ENCODE measurements at places on chromosomes 4 and X.

GRCh38 chrX:55127692-55128091 is 38.9 kb downstream of the PAGE2 start:
- no peak for DNase-seq

GRCh38 chr4:48445704-48446103 is 37.4 kb upstream of the SLC10A4 start:
- DNase-seq, result no peak

DNA sequence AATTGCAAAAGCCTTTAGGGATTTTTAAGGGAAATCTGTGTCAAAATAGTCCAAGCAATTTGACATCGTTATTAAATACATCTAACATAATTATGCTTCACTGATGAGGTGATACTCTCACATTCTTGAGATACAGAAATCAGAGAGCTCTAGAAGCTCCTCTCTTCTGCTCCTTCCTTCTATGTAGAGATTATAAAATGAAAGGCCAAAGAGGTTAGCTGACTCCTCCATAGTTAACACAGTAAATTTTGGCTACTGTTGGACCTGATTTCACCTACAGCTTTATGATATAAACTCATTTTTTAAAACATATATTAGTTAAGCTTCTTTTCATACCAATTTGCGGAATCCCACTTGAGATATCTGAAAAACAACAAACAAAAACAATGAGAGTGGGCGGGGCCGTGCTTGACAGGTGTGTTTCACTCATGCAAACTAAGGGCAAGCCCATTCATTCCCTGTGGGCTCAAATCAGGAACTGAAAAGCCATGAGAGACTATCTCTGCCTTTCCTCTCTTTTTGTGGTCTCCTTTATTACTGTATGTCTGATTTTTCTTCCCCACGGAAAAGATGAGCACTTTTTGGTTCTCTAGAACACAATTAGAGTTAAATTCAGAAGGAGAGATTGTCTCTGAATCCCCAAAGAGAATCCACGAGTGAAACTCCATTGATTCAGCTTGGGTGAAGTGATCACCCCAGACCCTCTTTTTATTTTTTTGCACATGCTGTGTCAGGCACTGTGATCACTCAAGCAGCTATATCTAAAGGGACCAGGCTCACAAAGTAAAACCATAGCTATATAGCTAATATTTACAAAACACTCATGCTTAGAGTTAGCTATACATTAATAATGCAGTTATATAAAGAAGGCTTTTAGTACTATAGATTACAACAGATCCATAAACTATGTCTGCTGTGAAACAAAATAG is 566.3 kb downstream of the IL15 start:
- DNase-seq, result no peak

GRCh38 chr4:186647821-186648220 is 75.8 kb downstream of the FAT1 start:
- DNase-seq, result no peak

- no peak for DNase-seq
Measured at GRCh38 chrX:106725931-106726330, 570 bp upstream of the RNF128 start.

DNA sequence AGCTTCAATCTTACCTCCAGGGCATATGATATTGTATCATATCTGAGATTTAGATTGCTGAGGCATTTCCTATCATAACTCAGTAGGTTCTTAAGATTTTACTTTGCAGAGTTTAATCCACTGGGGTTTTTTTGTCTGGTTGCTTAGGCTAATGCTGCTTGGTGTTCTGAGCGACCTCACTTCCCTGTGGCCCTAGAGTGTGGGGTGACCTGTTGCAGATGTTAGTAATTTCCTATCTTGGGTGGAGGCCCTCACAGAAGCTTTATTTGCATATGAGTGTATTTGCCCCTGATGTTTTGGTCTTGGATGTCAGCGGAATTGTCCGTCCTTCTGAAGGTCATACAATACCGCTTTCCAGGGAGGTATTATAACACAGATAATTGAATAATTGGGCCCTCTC is 137.1 kb downstream of the NDST3 start:
- DNase-seq, result peak; percentile 47

DNA sequence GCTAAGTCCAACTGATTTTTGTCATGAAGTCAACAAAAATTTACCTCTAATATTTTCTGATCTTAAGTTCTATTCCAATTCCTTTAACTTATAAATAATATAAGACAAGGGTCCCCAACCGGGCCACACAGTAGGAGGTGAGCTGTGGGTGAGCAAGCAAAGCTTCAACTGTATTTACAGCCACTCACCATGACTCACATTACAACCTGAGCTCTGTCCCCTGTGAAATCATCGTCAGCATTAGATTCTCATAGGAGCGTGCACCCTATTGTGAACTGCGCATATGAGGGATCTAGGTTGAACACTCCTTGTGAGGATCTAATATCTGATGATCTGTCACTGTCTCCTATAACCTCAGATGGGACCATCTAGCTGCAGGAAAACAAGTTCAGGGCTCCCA is 227.4 kb downstream of the MAPK10 start:
- DNase-seq, result no peak

- no peak for DNase-seq
Measured at GRCh38 chrX:97876697-97877407, 993.1 kb downstream of the RPA4 start.

GRCh38 chr4:5705647-5706320 is 2.6 kb downstream of the EVC2 start:
- no peak for DNase-seq

- no peak for DNase-seq
Measured at GRCh38 chr4:76982638-76983584, 33.4 kb downstream of the SEPTIN11 start.

DNA sequence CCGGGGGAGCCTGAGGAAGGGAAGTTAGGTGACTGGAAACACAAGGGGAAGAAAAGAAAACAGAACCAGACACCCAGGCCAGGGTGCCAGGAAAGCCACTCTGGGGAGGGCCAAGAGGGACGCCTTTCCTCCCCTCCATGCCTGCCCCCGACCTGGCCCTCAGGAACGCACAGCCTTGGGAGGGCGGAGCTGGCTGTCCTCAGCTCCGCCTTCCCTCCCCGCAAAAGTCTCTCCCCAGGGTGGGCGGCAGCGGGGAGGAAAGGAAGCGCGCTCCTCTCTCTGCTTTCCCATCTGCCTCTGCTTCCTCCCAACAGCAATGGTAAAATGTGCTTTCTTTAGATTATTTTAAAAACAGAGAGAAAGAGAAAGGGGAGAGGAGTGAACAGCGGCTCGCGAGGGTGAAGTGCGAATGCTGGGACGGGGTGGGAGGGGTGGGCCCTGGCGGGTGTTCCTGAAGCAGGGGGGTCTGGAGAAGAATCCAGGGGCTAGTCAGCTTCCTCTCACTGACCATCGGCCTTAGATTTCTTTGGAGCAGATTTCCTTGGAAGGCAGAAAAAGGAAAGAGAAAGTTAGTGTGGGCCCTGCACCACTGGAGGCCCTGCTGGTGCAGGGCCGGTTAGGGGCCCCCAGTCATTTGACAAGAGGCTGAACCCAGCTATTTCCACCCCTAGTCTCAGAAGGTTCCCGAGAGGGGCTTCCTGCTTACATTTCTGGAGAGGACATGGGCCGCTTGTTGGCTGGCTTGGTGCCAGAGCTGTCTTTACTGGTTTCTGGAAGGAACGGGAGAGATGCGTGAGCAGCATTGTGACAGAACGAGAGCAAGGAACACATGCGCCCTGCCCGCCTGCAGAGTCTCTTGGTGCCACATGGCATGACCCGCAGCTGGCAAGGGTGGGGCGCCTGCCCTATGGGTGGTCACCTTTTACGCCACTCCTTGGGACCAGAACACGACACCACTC is 4.7 kb upstream of the RENBP start:
- DNase-seq, result no peak

- no peak for DNase-seq
Measured at GRCh38 chr4:126495163-126495752, 1137.5 kb upstream of the INTU start.

- no peak for DNase-seq
Measured at GRCh38 chrX:154490021-154490413, 412 bp downstream of the SLC10A3 start.

DNA sequence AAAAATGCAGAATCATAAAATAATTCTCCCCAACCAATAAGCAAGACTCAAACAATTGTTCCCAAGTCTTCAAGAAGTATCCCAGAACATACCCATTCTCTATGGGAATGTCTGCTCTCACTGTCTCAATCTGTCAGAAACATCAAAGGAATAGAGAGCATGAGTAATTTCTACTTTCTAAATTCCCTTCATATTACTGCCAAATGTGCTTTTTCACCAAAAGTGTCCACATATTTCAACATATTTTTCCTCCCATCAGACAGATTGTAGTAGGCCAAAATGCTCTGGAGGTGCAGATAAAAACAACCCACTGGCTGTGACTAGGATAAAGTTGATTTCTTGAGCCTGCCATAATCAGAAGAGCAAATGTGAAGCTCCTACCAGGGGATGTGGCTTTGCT is 692.0 kb upstream of the FAM241A start:
- DNase-seq, result no peak

- DNase-seq, result no peak
Measured at GRCh38 chr4:39470402-39470801, 11.5 kb downstream of the LIAS start.

- DNase-seq, result no peak
Measured at GRCh38 chrX:13082206-13083065, 38.0 kb upstream of the FAM9C start.

DNA sequence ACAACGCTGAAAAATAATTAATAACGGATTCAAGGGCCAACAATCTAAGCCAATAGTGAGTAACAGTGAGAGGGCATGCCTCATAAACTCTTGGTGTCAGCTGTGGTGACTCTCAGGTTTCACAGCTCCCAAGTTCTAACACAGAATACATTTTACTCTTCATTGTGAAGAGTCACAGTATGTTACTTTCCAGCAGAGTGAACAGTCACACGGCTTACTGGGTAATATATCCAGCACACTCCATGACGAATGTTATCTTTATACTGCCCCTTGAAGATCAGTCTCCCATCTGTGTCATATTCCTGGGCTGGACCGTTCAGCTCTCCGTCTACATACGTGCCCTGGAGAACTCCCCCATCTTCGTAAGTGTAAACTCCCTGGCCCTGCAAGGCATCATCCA is 23.1 kb downstream of the SETD7 start:
- no peak for DNase-seq

GRCh38 chrX:13520351-13520750 is 49.0 kb upstream of the EGFL6 start:
- no peak for DNase-seq

GRCh38 chr4:93802045-93802444 is 26.5 kb upstream of the ATOH1 start:
- no peak for DNase-seq

GRCh38 chrX:49071877-49072711 is 1.7 kb downstream of the PRAF2 start:
- no peak for DNase-seq

GRCh38 chr4:155428128-155428527 is 51.4 kb upstream of the MAP9 start:
- DNase-seq, result no peak

GRCh38 chrX:68121835-68122234 is 311.5 kb downstream of the OPHN1 start:
- DNase-seq, result no peak

- DNase-seq, result peak; percentile 39
Measured at GRCh38 chr4:11698846-11699590, 270.3 kb upstream of the HS3ST1 start.

DNA sequence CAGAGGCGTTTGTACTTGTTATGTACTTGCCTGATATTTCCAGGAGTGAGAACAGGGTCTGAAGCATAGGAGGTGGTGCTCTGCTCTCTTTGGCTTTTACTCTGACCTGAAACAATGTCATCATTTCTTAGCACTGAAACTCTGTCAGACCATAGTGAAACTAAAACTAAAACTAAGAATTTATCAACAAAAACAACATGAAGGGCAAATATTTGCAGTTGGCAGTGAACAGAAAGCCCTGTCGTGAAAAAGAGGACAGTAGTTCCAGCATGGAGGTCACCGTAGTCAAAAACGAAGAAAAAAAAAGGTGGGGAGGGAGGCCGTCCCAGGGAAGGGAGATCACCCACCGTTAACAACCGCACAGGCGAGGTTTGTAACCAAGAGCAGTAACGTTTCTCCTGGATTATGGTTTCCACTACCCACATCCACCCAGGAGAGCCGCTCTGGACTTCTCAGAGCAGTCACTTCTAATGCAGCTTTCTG is 97.5 kb downstream of the ANK2 start:
- DNase-seq, result no peak

DNA sequence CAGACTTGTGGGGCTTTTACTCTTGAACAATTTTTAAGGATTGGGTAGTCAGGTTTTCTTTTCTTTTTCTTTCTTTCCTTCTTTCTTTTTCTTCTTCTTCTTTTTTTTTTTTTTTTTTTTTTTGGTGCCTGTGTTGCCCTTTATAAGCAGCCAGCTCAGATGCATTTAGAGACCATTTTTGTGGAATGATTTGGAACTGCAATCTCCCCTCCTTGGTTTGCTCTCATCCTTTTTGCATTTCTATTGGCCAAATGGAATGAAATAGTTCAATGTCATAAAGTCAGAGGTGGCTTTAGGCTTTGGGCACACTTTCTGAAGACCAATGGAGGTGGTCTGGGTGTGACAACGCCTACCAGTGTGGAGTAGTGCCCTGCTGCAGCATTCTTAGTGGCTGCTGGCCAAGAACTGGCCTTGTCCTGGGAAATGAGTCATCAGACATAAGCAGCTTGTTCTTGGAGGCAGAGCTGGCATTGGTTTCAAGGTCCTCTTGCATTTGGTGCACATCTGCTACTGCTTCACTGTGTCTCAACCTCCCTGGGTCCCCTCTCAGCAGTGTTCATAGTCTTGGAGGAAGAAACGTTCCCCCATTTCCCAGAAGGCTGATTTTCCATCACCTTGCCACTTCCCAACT is 84.5 kb downstream of the CT47B1 start:
- DNase-seq, result no peak

DNA sequence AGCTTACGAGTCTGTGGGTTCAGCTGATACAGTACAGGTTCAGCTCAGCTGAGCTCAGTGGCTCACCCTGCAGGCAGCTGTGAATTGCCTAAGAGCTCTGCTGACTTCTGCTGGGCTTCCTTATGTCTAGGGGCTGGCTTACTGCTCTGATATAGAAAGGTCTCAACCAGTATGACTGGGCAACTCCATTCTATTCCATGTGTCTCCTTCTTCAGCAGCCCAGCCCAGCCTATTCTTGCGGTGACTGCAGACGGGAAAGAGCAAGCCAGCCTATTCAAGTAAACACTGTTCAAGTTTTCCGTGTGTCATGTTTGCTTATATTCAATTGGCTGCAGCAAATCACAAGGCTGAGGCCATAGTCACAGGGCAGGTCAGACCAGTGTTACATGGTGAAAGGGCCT is 615.4 kb upstream of the ZFP42 start:
- DNase-seq, result no peak

DNA sequence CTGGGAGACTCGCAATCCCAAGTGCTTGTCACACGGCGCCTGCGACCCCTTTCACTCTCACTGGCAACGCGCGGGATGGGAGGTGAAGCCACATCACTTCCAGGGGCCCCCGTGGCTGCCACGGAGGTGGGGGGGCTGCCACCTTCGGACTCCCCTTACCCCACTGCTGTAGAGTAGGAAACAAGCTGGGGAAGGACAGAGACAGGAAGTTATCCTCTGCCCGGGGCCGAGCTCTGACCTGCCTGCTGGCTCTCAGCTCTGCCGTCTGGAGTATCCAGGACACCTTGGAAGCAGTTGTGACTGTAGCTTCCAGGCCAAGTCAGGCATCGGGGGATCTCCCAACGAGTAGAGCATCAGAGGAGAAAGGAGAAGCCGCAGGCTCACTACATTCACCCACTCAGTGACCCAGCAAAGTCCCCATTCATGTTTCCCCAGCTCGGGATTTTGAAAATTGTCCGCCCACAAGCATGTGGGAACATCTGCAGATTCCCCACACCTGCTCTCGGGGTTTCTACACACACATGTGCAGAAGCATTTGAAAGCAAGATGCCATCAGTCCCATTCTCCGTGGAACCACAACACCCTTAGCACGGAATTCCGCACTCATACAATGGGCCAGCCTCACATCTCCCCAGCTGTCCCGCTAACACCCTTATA is 10.8 kb downstream of the PDZD4 start:
- DNase-seq, result no peak

Measured in SK-N-MC (cell line).